ENCODE measurements at places on chromosomes 1 and 21.

DNA sequence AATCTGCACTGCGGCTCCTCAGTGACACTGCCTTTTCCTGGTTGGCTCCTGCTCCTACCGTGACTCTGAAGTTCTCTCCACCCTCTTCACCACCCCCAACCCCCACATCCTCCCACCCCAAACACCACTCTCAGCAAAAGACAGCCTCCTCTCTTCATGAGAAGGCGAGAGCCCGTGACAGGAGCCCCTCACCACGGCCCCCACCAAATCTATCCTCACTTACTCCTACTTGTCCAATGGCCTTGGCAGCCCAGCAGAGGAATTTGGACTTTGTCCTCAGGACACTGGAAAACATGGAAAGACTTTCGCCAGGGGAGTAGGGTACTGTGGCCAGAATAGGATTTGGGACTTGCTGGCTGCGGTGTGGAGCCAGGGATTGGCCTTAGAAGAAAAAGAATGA, 6.9 kb downstream of the TMEM125 start:
- DNase-seq: no peak

- no peak for DNase-seq
Measured at GRCh38 chr1:184223216-184223615, 163.6 kb upstream of the C1orf21 start.

- DNase-seq: no peak
Measured at GRCh38 chr1:8217011-8217711, 100.8 kb upstream of the SLC45A1 start.

DNA sequence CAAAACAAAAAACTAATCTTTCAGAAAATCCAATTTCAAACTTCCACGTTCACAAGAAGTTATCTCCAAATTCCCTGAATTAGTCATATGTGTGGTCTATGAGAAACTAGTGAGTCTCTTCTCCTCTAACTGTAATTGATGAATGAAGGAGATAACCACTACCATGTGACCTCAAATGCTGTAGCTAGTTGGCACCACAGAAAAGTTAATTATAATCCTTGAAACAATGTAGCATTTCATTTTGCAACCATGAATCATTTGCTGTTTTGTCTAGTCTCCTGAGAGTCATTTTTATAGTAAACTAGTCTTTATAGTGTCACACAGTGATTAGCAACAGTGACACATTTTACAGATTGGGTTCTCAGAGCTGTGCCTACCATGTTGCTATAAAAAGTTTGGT, 287.5 kb downstream of the LRRIQ3 start:
- no peak for DNase-seq
